ENCODE measurements at places on chromosomes 7 and 10. TPM values are rescaled to one million over a fixed set of nuclear protein-coding genes. Genes with fewer than 3 reads are reported as not detected.

NKX6-2 gene
- total RNA-seq, result not detected

INA gene
- 1.2 TPM for total RNA-seq

TDRD1 gene
- total RNA-seq, result 5.1 TPM

TRA2A gene
- 44.9 TPM for total RNA-seq

ACSL5 gene
- 0.96 TPM for total RNA-seq

NXPH1 gene
- not detected for total RNA-seq

RSBN1L gene
- total RNA-seq, result 14.8 TPM

EVX1 gene
- not detected for total RNA-seq

CREB5 gene
- 2.5 TPM for total RNA-seq

REEP3 gene
- 76.3 TPM for total RNA-seq

SLC39A12 gene
- not detected for total RNA-seq

HMX3 gene
- not detected for total RNA-seq

PITX3 gene
- under 0.01 TPM for total RNA-seq

PVRIG gene
- 0.19 TPM for total RNA-seq

TBX20 gene
- 11.5 TPM for total RNA-seq

Data from regular cardiac myocyte (primary cell).